ENCODE measurements at places on chromosomes 13 and 19.

DNA sequence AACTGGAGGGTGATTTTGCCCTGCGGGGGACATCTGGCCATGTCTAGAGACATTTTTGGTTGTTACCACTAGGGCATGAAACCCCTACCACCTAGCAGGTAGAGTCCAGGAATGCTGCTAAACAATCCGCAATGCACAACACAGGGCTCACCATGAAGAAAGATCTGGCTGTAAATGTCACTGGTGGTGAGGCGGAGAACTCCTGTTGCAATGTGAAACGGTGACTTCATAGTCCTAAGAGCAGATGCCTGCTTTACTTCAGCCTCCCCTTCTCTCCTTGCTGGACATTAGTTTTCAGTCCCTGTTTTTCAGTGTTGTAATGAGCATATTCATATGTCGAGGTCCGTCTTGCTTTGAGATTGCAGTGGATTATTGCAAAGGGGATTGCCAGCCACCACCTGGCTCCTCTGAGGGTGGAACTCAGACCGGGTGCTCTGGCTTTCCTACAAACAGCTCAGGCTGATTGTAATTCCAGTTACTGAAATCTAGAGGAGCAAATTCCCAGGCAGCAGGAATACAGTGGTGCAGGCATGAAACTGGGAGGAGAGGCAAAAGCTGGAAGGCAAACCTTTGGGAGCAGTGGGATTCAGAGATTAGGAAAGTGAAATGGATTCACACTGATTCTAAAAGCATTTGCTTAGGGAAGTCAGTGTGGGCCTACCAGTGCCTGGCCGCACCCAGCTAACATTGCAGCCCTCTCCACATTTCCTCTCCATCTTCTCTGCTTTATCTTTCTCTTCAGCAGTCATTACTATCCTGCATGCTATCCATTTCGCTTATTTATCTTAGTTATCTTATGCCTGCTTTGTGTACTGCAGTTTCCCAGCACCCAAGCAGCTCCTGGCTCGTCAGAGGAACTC, 76.1 kb upstream of the PCDH8 start:
- DNase-seq: no peak

- no peak for DNase-seq
Measured at GRCh38 chr13:53207556-53207955, 178.9 kb downstream of the OLFM4 start.

DNA sequence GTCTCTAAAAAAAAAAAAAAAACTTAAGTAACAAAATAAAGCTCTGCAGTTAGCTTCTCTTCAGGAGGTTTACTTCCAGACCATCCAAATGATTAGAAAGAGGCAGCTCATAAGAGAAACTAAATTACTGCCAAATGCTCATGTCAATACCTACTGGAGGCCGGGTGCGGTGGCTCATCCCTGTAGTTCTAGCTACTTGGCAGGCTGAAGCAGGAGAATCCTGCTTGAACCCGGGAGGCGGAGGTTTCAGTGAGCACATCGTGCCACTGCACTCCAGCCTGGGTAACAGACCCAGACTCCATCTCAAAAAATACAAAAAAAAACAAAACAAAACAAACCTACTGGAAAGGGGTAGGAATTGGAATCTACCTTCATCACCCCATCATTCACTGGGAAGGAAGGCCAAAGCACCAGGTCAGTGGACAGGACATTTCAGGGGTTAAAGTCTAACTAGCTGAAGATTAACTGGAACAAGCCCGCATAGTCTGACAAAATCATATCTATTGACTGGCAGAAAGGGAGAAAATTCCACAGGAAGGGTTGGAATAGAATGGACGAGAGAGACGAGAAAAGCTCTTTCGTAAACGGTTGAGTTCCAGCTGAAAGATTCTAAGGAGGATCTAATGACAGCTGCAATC, 1.3 kb downstream of the ZFP14 start:
- DNase-seq: no peak

DNA sequence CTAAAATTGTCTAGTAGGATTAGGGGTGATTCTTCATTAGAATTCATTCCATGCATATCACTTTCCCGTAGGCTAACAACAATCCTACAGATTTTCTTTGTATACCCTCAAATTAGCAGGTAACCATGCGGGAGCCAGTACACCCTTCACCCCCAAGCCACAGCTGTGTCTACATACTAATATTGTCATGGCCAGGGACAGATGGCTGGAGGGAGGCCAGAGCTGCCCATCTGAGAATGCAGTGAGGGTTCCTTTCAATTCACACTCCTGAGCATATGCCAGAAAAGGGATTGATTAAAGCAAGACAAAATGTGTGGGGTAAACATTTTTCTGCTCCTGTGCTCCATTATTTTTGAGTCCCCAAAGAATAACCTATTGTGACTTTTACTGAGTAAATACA, 68.9 kb downstream of the FREM2 start:
- no peak for DNase-seq

- no peak for DNase-seq
Measured at GRCh38 chr19:38614289-38614688, 3.5 kb downstream of the MAP4K1 start.

- DNase-seq: peak; percentile 77
Measured at GRCh38 chr13:39818953-39819352, 163.5 kb downstream of the COG6 start.

GRCh38 chr19:45076029-45076850, at the start of gene ZNF296:
TSS of gene ZNF296 (minus strand) at chr19:45076478. CDS start at chr19:45076373, 105 bp downstream.
- DNase-seq: peak; percentile 20

DNA sequence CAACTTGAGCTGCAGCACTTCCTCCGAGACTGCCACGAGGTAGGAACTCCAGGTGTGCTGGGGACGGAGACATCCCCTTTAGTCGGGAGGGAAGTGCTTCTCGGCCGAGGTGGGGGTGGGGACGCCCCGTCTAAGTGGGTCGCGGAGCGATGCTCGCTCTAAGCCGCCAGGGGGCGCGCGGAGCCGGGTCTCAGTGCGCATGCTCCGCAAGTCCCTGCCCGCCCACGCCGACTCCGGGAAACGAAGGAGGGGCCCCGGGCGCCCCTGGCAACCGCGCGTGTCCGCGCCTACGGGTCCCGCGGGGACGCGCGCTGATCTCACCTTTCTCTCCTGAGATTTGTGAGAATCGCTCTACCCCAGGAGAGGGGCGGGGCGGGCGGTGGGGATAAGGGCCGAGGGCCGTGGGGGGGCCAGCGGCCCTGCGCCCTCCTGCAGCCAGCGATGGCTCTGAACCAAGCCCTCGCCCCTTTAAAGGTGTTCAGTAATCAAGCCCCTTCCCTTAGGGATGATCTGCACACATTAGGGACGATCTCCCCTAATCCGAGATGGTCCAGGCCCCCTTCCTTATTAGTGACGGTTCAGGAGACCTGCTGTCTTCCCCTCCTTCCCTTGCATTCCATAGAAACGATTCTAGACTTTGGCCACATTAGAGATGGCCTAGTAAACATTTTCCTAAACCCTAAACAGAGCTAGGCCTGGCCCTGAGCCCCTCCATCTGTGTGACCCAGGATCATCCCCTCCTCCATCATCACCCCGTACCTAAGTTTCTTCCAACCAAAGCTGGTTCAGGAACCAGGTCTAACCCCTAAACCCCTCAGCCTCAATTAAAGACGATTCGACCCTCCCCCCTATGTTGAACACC, 47.3 kb upstream of the SHKBP1 start:
- DNase-seq: peak; percentile 81

DNA sequence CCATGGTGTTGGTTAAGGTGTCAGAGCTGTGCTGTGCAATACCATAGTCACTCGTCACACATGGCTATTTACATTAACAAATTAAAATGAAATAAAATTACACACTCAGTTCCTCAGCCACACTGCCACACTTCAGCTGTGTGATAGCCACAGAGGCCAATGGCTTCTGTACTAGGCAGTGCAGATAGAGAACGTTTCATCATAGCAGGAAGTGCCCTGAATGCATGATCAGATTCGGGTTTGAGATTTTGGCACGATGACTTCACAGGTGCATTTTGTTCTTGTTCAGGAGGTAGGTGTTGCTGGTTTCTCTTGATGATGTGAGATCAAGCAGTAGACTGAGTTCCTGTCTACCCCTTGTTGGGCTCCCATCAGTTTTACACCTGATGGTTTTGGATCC, 6.5 kb downstream of the ARMC6 start:
- DNase-seq: no peak

- DNase-seq: no peak
Measured at GRCh38 chr19:41945135-41945766, 13.9 kb downstream of the RABAC1 start.

DNA sequence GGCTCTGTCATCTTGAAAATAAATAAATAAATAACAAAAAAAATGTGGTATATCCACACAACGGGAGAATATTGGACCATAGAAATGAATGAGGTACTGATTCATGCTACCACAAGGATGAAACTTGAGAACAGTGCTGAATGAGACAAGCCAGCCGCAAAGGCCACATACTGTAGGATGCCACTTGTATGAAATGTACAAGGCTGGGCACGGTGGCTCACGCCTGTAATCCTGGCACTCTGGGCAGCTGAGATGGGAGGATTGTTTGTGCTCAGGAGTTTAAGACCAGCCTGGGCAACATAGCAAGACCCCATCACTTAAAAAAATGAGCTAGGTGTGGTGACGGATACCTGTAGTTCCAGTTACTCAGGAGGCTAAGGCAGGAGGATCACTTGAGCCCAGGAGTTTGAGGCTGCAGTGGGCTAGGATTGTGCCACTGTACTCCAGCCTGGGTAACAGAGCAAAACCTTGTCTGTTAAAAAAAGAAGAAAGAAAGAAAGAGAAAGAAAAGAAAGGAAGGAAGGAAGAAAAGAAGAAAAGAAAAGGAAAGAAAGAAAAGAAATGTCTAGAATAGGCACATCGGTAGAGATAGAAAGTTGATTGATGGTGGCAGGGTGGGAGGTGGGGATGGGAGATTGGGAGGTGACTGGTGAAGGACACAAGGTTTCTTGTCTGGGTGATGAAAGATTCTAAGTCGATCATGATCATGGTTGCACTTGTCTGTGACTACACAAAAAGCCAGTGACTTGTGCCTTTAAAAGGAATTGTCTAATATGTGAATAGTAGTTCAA, 20.3 kb downstream of the HPN start:
- no peak for DNase-seq

- DNase-seq: peak; percentile 72
Measured at GRCh38 chr19:53865918-53866864, 1.5 kb upstream of the MYADM start.

- DNase-seq: no peak
Measured at GRCh38 chr19:40466985-40467734, at the start of gene SPTBN4. TSS of gene SPTBN4 (plus strand) at chr19:40467001. CDS start at chr19:40472622, 5,621 bp downstream.

- no peak for DNase-seq
Measured at GRCh38 chr19:12833738-12834565, 427 bp downstream of the RTBDN start.

- DNase-seq: no peak
Measured at GRCh38 chr19:42172261-42172660, 40.0 kb upstream of the POU2F2 start.

DNA sequence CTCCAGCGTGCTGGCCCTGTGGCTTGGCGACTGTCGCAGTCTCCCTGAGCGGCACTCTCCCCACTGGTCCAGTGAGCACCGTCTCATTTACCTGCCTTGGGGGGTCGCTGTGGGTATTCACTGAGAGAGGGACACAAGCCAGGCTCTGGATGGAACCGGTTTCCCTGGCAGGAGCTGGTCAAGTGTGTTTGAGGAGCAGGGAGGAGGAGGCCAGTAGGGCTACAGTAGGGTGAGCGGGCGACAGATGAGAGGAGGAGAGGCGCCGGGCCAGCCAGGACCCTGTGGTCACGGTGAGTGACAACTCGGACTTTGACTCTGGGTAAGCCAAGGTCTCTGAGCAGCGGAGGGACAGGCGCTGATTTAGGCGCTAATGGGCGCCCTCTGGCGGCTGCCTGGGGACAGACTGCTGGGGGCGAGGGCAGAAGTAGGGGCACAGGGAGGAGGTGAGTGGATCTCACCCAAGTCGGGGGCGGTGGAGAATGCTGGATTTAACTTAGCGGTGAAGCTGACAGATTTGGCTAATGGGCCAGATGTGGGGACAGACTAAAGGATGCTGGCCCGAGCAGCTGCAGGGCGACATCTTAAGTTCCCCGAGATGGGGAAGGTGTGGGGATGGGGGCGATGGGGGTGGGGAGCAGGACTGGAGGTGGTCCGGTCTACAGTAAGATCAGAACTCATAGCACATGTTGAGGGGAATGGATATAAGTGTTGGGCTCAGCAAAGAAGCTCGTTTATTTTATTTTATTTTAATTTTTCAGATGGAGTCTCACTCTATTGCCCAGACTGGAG, 4.7 kb upstream of the PRMT1 start:
- DNase-seq: peak; percentile 63

DNA sequence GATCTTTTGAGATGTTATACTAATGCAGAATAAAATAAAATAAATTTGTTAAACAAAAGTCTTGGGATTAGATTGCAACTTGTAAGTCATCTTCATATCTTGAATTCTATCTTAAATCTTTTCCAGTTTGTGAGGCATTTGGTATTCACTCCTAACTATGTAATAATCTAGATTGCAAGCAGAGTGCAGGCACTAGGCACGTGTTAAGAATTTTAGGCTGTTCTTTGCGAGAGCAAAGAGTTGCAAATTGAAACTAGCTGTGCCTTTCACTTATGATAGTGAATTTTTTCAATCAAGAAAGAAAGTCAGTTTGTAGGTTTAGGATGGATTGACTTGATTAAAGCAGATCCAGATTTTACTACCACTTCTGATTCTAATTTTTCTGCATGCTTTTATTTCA, 264.1 kb upstream of the SPRY2 start:
- DNase-seq: no peak

- DNase-seq: no peak
Measured at GRCh38 chr13:107066355-107066754, 498.4 kb upstream of the ARGLU1 start.

DNA sequence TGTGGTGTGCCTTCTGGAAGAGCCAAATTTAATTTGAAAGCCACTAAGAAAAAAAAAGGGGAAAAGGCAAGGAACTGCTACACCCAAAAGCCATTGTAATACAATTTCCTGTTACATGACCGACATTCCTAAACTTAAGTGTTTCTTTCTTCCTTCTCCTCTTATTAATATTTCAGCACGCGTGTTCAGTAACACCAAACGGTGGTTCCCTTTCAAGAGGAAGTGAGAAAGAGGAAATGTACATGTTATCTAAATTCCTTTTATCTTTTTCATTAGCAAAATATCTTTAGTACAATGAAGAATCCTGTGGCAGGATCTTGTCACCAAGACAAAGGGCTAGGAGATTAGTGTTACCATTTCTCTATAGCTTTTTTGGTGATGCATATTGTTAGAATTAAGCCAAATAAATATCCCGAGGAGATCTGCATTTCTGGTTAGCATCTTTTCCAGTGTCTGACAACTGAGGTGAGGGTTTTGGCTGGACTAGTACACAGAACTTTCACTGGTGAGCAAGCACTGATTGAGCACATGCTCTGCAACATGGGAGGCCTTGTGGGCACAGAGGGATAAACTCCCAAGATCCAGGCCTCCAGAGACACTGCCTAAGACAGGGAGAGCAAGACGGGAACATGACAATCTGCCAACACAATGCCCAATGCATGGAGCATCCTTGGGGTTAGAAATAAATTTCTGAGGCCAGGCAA, 22.1 kb downstream of the LATS2 start:
- DNase-seq: no peak

DNA sequence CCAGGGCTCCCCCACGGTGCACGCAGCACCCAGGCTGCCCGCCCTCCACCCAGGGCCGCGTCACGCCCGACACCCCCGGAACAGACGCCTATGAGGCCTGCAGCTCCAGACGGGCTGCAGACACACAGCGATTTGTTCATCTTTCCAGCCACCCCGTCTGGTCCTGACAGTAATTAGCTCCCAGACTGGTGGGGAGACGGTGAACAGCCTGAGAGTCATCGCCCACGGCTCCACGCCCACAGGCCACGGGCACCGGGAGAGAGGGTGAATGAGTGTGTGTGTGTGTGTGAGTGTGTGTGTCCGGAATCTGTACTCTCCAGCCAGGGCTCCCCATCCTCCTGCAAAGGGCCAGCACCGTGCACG, 18.1 kb downstream of the GADD45B start:
- DNase-seq: peak; percentile 68

Measured in astrocyte of the spinal cord (primary cell).